ENCODE measurements at places on chromosomes 1 and 21.

DNA sequence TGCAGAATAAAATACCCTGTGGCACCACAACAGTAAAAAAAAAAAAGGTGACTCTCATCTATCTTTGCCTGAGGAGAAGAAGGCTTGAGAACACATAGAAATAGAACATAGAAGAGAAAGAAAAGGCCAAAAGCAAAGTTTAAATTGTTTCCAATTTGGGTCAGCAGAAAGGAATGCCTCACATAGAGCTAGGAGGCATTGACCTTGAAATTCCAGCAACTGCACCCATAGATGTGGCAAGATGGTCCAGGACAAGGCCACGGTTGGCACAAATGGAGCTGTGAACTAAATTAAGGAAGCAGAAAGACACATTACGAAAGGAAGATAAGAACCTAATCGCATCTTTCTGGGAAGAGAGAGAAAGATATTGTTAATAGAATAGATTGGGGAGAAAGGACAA, 588.3 kb downstream of the LMO4 start:
- H3K4me1 ChIP-seq: no peaks in the 10 kb centered on the region
- no peak for DNase-seq
- H3K27me3 ChIP-seq: no peaks in the 10 kb centered on the region
- no peak overlapping the region for H3K27ac ChIP-seq
- no peaks in the 10 kb centered on the region for H3K36me3 ChIP-seq

- DNase-seq: no peak
- H3K27ac ChIP-seq: no peak overlapping the region
- H3K27me3 ChIP-seq: peaks cover 14% of the 10 kb centered on the region
- no peaks in the 10 kb centered on the region for H3K36me3 ChIP-seq
These were observed 2.2 kb downstream of the CLIC6 start for GRCh38 chr21:34670962-34671348.

GRCh38 chr1:69595486-69595885, 27.8 kb downstream of the LRRC7 start:
- H3K27me3 ChIP-seq: no peaks in the 10 kb centered on the region
- no peaks in the 10 kb centered on the region for H3K36me3 ChIP-seq
- no peak overlapping the region for H3K4me3 ChIP-seq

GRCh38 chr1:70720109-70720508, 309.0 kb downstream of the CTH start:
- no peaks in the 10 kb centered on the region for H3K27me3 ChIP-seq
- no peak overlapping the region for H3K4me3 ChIP-seq

GRCh38 chr1:247656221-247656875, 23.2 kb downstream of the OR13G1 start:
- no peak for DNase-seq
- H3K4me1 ChIP-seq: no peaks in the 10 kb centered on the region
- H3K36me3 ChIP-seq: no peaks in the 10 kb centered on the region
- H3K4me3 ChIP-seq: no peak overlapping the region

DNA sequence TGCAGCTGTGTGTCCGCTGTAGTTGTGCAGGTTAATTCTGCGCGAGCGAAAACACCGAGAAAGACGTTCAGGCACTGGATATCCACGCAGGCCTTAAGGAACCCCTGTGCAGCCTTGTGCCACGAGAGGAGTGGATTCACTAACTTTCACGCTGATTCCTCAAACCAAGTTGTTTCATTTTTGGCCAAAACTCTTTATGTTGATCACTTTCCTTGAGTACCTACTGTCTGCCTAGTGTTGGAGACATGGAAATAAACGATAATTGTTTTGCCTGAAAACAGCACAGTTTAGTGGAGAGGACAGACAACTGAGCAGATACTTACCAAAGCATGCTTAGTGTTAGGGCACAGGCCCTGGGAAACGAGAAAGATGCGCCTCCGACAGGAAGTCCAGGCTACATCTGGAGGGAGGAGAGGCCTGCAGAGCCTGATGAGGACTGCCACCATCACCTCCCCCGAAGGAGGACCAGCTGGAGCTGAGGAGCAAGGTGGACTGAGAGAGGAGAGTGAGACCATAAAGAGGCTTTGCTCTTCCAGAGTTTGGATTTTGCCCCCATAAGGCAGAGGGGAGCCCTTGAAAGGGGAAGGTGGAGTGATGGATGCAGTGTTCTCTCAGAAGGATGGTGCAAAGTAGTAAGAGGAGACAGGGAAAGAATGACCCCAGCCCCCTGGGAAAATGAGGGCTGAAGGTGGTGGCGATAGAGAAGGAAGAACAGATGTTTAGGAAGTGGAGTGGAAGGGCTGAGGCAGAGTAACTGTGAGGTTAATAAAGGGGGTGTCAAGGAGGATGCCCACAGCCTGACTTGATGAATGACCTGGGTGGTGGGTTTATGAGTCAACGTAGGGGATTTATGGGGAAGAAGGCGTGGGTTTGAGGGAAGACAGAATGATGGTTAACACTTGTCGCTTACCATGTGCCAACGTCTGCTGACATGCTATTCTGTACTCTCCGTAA, 956 bp upstream of the SCAF4 start:
- H3K27me3 ChIP-seq: no peaks in the 10 kb centered on the region
- no peaks in the 10 kb centered on the region for H3K36me3 ChIP-seq
- H3K27ac ChIP-seq: peak overlapping the region; percentile 94
- peaks cover 39% of the 10 kb centered on the region for H3K4me1 ChIP-seq
- DNase-seq: peak; percentile 11

GRCh38 chr1:24875257-24875656, 54.8 kb downstream of the RUNX3 start:
- no peaks in the 10 kb centered on the region for H3K4me1 ChIP-seq
- no peak overlapping the region for H3K4me3 ChIP-seq

- H3K27me3 ChIP-seq: no peaks in the 10 kb centered on the region
- no peak for DNase-seq
- H3K4me1 ChIP-seq: no peaks in the 10 kb centered on the region
- no peaks in the 10 kb centered on the region for H3K36me3 ChIP-seq
These were observed 28.2 kb downstream of the LACTBL1 start for GRCh38 chr1:22944346-22945055.

DNA sequence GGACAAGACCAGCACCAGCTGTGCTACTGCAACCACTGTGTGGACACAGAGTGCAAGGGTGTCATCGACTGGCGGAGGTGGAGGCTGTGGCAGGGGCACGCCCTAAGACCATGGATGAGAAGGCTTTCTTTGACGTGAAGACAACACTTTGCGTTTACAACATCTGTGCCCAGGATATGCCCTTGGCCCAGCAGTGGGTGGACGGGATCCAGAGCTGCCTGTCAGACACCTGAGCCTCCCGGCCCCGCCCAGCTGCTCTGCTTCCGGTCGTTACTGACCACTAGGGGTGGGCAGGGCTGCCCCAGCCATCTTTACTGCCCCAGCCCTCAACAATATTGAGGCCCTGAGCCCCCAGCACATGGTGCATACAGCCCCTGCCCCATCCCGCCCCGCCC, 21.4 kb upstream of the NPPB start:
- no peak overlapping the region for H3K27ac ChIP-seq
- no peak for DNase-seq
- H3K4me3 ChIP-seq: no peak overlapping the region
- H3K36me3 ChIP-seq: no peaks in the 10 kb centered on the region
- peaks cover 11% of the 10 kb centered on the region for H3K4me1 ChIP-seq
- H3K27me3 ChIP-seq: no peaks in the 10 kb centered on the region

GRCh38 chr1:15799928-15800835, 7.3 kb downstream of the UQCRHL start:
- no peak overlapping the region for H3K4me3 ChIP-seq
- peak; percentile 81 for DNase-seq
- no peaks in the 10 kb centered on the region for H3K36me3 ChIP-seq
- H3K27ac ChIP-seq: peak overlapping the region; percentile 80
- peaks cover 56% of the 10 kb centered on the region for H3K4me1 ChIP-seq
- no peaks in the 10 kb centered on the region for H3K27me3 ChIP-seq

- H3K4me1 ChIP-seq: peaks cover 27% of the 10 kb centered on the region
- peak overlapping the region; percentile 95 for H3K4me3 ChIP-seq
- H3K36me3 ChIP-seq: peaks cover 8% of the 10 kb centered on the region
- peak overlapping the region; percentile 84 for H3K27ac ChIP-seq
These were observed 512 bp downstream of the PIAS3 start for GRCh38 chr1:145858238-145858900.

GRCh38 chr1:31776516-31776915, 12.4 kb upstream of the ADGRB2 start:
- DNase-seq: no peak
- peaks cover 19% of the 10 kb centered on the region for H3K27me3 ChIP-seq
- H3K36me3 ChIP-seq: no peaks in the 10 kb centered on the region
- H3K4me1 ChIP-seq: peaks cover 17% of the 10 kb centered on the region
- H3K27ac ChIP-seq: no peak overlapping the region

GRCh38 chr1:34406377-34406776, 229.7 kb downstream of the C1orf94 start:
- no peaks in the 10 kb centered on the region for H3K27me3 ChIP-seq
- DNase-seq: peak; percentile 14
- peaks cover 13% of the 10 kb centered on the region for H3K4me1 ChIP-seq
- peak overlapping the region; percentile 53 for H3K27ac ChIP-seq

- peaks cover 13% of the 10 kb centered on the region for H3K4me1 ChIP-seq
- no peak for DNase-seq
- no peaks in the 10 kb centered on the region for H3K36me3 ChIP-seq
- no peaks in the 10 kb centered on the region for H3K27me3 ChIP-seq
These were observed 35.6 kb downstream of the YY1AP1 start for GRCh38 chr1:155652951-155653350.

DNA sequence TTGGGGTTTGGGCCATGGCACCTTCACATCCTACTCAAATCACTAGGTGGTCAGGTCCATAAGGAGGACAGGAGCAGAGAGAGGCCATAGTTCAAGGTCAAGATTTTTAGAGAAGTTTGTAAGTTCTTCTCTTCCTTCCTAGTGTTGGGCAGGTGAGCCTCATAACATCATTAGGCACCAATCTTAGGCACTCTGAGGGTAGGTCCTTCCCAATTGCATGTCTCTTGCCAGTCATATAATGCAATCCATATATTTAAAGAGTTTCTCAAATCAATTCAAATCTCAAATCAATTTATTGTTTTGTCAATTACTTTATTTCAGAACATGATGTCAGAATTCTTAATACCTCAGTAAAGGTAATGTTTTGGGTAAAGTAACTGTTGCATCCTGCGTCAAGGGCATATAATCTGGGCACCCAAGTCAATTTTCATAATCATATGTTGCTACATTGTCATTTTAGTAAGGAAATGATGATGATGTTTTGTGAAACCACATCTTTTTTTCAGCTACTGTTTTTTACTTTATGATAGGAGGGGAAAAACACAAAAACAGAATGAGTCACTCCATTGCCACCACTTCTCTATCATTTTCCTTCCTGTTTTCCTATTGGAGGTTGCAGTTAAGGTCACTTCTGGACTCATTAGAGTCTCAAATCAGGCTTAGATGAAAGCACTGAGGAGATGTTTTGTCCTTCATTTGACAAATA, 122.7 kb downstream of the UCHL5 start:
- H3K4me3 ChIP-seq: no peak overlapping the region
- no peak overlapping the region for H3K27ac ChIP-seq
- no peaks in the 10 kb centered on the region for H3K4me1 ChIP-seq

GRCh38 chr1:181296180-181296579, 187.1 kb upstream of the CACNA1E start:
- H3K4me3 ChIP-seq: no peak overlapping the region
- no peak overlapping the region for H3K27ac ChIP-seq
- H3K27me3 ChIP-seq: no peaks in the 10 kb centered on the region

GRCh38 chr1:44594353-44594752, 79.9 kb downstream of the TMEM53 start:
- no peaks in the 10 kb centered on the region for H3K36me3 ChIP-seq
- H3K27ac ChIP-seq: no peak overlapping the region
- DNase-seq: no peak
- no peaks in the 10 kb centered on the region for H3K4me1 ChIP-seq

DNA sequence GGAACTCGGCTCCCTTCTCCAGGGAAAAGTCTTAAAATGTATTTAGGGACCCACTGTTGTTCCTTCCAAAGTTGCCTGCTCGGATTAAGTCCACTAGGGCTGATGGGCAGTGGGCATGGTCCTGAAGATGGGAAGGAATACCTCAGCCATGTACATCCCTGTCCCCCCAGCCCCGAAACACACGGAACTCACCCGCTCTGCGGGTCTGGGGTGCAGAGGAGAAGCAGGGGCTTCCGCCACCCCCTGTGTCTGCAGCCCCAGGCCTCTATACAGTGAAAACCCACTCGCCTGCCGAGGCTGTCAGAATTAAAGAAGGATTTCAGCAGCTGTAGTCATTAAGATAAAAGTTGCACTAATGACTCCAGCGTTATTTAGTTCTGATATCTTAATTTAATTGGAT, 212.6 kb upstream of the VAMP3 start:
- H3K4me1 ChIP-seq: no peaks in the 10 kb centered on the region
- DNase-seq: no peak

- H3K4me1 ChIP-seq: peaks cover 38% of the 10 kb centered on the region
- no peaks in the 10 kb centered on the region for H3K36me3 ChIP-seq
- no peak within 1 kb of the TSS for H3K27ac ChIP-seq
- no peaks in the 10 kb centered on the region for H3K27me3 ChIP-seq
- no peak within 1 kb of the TSS for H3K4me3 ChIP-seq
These were observed at the start of gene PIGR for GRCh38 chr1:206946261-206946660. TSS of gene PIGR (minus strand) at chr1:206946466. CDS start at chr1:206940531, 5,935 bp downstream.

DNA sequence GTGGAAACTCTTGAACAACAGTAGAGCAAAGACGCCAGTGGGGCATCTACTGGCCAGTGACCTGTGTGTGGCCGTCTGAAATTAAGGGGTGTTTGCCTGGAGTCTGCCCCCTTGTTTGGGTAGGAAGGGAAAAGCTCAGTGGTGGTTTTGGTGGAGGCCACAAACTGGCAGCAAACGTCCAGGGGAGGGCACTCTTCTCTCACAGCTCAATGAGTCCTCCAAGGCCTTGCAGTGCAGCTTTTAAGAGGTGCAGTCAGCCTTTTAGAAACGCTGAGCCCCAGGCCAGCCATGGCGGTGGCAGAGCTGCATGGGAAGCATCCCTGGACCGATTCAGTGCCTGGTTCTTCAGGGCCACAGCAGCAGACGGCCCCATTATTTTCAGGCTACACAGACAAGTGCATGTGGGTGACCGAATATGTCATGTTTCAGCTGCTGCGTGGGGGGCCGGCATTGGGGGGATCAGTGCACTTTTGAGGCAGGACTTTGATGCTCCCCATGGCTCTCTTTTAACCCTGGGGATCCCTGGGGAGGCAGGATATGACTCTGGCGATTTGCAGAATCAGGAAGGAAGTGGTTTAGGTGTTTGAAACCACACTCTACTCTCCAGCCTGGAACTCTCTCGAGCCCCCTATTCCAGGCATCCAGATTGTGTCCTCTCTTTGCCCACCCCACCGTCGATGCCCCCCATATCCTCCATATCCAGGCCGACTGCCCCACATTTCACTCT, 414.0 kb downstream of the PRDM2 start:
- peak; percentile 44 for DNase-seq
- H3K36me3 ChIP-seq: no peaks in the 10 kb centered on the region

All from body of pancreas (tissue), 4 donors.